Left ventricle myocardium inferior (tissue), 1 donor: ENCODE measurements at places on chromosomes 5 and 9.
A peak's percentile ranks its signal among the peaks of the same experiment; 100 is the strongest.

DNA sequence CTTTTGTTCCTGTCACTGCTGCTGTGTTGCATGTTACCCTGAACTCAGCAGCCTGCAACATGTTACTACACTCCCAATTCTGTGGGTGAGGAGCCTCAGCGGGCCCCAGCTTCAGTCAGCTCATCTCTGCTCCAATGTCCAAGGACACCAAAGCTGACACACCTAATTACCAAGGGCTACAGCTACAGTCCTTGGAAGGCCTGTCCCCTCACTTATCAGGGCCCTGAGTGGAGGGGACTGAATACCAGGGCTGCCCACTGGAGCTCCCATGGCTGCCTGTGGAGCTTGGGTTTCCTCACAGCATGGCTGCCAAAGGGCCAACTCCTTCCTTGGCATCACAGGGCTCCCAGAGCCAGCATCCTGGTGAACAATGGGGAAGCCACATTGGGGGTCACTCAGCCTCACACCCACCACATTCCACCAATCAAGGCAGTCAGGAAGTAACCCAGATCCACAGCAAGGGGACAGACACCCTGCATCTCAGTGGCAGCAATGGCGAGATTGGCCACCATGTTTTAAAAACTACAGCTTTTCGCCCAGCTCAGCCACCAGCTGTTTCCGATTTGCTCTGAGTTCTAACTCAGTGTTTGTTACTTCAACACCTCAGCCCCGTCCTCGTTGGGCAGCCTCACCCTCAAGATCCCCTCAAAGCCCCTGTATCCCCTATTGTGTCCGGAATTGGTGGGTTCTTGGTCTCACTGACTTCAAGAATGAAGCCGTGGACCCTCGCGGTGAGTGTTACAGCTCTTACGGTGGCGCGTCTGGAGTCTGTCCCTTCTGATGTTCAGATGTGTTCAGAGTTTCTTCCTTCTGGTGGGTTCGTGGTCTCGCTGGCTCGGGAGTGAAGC, 18.9 kb downstream of the SEMA4D start:
- DNase-seq, result no peak

DNA sequence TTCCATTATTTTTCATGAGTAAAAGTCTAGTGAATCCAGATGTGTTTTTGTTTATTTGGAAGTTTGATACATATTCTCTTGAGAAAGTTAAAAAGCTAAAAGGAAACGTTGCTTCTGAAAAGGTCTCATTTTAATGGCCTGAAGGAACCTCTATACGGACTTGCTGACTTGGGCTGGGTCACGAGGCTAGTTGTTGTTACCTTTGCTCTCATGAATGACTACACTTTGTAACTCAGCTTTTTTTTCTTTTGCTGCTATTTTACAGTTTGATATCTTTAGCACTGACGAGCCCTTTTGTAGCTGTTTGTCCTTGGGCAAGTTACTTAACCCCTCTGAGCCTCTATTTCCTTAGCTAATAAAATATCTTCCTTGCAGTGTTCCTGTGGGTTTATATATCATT, 211.5 kb downstream of the PCSK5 start:
- no peak for DNase-seq

- DNase-seq, result peak; percentile 22
These were observed 848 bp downstream of the RAD50 start for GRCh38 chr5:132557478-132558172.

DNA sequence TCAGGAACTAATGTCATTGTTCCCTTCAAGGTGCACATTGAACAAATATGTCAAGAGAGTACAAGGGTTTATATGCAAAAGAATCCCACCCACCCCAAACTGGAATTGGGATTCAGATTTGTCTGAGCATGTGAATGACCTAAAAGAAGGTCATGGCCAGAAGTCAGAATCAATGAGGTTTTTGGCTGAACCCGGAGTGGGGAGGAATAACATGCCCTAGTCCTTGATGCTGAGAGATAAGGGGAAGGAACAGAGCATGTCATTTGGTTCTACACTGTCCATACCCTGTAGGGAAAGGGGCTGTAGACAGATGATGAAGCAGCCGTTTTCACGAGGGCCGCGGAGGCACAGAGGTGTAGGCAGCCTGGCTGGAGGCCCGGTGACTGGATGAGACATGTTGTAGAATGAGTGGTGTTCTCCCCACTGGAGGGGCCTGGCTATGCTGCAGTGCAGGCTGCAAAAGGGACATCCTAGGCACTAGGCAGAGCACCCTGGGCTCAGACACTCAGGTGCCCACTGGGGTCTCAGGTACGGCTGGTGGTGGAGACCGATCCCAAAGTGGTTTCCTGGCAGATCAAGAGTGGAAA, 65.9 kb downstream of the ZFAND5 start:
- DNase-seq, result no peak

GRCh38 chr9:127878652-127879390, 1.3 kb upstream of the AK1 start:
- no peak for DNase-seq

GRCh38 chr5:97528941-97529340, 345.9 kb upstream of the RIOK2 start:
- no peak for DNase-seq

GRCh38 chr9:34551751-34552605, 29.2 kb upstream of the ENHO start:
- DNase-seq, result no peak

DNA sequence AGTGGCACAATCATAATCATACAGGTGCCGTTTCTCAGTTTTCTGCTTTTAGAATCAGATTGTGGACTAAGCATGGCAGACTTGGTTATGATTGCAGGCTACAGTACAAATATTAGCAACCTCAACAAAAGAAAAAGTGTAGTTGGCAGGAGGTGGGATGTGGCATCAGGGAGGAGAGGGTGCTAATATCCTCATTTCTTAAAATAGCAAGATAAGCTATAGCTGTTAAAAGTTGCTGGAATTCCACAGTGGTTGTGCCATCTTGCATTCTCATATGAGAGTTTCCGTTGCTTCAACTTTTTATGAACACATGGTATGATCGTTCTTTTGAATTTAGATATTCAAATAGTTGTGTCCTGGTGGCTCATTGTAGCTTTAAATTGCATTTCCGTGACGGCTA, 21.4 kb downstream of the PIP5K1B start:
- DNase-seq, result no peak

GRCh38 chr9:15205632-15206420, 101.2 kb downstream of the TTC39B start:
- no peak for DNase-seq

DNA sequence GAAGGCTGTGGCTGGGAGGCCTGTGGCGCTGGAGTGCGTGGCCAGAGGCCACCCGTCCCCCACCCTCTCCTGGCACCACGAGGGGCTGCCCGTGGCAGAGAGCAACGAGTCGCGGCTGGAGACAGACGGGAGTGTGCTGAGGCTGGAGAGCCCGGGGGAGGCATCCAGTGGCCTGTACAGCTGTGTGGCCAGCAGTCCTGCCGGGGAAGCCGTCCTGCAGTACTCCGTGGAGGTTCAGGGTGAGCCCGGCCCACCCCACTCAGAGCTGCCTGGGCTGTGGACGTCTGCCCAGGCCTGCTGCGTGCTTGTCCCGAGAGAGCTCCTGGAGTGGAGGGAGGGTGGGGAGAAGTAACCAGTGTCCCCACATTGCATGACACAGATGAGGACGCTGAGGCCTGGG, 89.2 kb downstream of the HMCN2 start:
- DNase-seq, result peak; percentile 35

DNA sequence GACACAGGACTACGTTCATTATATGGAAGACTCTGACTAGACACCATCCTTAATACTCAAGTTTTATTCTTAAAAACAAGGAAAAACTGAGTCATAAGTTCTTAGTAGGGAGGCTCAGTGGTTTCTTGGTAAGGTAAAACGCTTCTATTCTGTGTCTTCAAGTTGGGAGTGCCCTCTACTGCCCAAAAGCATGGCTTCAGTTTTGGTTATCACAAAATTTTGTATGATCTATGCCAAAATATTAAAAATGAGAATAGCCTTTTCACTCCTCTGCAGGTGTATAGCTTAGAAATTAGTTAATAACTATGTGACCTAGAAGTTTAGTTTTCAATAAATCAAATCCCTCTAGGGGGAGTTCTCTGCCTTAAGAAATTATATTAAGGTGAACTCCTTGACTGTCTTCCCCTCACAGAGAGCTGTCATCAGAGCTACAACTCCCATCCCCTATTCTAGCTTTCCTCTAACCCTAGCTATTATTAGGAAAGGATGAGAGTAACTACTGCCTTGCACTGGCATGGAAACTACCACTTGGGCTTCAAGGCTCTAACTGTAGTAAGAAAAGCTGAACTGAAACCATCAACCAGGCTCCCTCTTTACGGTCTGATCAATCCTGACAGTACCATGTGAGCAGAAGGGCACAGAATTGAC, 189.7 kb downstream of the GNAQ start:
- no peak for DNase-seq

DNA sequence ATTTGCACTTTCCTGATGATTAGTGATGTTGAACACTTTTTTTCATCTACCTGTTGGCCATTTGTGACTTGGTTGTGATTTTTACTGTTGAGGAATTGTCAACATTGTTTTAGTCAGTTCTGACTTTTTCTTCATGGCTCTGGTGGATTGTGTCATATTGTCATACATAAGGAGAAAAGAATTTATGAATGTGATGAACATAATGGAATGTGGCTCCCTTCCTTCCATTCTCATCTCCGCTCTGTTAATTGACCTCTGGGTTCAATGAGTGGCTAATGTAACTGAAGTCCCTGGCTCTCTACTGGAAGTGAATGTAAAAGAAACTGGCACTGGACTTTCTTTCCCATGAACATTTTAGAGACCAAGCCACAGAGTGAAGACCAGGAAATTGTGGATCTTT, 49.2 kb downstream of the KIAA1958 start:
- DNase-seq, result no peak

DNA sequence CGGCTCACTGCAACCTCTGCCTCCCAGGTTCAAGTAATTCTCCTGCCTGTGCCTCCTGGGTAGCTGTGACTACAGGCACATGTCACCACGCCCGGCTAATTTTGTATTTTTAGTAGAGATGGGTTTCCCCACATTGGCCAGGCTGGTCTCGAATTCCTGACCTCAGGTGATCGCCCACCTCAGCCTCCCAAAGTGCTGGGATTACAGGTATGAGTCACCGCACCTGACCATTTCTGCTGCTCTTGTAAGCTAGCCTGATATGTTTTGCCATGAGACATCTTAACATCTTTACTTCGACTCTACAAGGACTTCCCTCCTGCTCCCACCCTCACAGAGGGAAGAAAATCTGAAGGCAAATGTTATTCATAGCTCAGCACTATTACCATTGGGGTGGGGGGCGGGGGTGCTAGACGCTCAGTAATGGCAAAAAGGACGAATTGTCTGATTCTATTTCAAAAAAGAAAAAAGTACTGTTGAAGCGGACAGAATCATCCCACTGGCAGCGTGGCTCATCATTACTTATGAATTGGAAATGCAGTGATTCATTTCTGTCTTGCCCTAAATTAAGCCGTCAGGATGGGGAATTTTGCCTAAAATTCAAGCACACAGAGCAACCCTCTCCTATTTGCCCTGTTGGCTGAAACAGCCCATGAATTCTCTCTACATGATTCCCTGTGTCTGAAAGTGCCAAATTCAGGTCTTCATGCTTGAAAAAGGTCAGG, 46.4 kb upstream of the WWC1 start:
- DNase-seq, result no peak

GRCh38 chr5:39912906-39913305, 488.1 kb upstream of the DAB2 start:
- no peak for DNase-seq
